ENCODE measurements at places on chromosomes 11 and 22.

DNA sequence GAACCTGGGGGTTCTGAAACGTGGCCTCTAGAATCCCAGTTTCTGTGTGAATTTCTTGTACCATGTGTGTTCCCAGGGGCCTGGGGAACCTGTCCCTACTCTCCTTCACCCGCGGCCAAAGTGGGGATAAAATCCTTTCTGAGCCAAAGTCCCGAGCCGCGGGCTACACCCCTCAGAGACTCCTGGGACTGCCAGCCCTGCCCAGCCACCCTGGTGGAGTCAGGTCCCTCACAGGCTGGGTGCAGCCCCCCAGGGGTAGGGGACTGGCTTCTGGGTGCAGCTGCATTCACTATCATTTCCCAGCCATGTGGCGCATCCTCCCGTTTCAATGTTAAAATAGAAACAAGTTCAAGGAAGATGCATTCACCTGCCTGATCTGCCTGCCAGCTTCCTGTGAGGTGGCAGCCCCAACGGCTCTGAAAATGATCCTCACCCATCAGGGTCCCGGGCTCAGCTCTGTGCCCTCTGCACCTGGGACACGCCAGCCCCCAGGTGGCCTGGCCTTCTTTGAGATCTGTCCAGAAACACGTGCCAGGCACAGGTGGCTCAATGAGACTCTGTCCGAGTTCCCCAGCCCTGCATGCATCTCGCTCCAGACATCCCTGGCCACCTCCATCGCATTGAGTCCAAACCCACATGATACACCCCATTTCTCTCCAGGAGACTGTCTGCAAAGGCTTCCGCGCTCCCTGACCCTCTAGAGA is 338.8 kb downstream of the CTTN start:
- no peak for ATAC-seq

DNA sequence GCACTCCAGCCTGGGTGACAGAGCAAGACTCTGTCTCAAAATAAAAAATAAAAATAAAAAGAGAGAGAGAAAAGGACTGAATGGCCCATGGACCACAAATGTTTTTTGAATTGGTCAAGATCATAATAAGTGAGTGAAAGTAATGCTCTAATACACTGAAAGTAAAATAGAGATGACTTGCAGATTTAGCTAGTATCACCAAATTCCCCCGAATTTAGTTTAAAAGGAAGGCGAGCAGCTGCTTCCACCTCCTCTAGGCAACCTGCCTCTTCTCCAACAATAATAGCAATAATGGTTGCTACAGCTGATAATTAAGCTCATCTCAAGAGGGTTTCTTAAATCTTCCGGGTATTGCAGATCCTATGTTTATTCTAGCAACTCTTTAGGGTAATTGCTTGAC is 36.8 kb downstream of the CELF1 start:
- ATAC-seq = no peak

DNA sequence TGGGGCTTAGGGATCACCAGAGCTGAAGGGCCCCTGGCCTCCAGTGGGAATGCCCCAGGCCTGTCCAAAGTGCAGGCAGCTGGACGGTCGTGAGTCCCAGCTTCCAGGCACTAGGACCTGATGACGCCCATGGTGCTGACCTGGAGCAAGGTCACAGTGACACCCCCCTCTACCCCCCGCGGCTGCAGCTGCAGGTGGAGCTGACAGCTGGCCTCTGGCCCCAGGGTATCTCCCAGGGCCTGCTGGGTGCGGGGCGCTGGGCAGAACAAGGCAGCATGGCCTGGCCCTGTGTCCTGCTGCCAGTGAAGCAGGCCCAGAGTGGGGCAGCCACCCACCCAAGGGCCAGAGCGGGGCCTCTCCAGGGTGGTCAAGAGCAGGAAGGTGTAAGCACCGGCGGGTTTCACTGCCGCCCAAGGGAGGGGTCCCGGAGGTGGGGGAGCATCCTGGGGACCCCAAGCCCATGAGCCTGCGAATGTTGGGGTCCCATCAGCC is 553 bp upstream of the TCIRG1 start:
- ATAC-seq = no peak

- ATAC-seq = peak; percentile 51
Observed at GRCh38 chr11:57711414-57712255, at the start of gene MED19. Gene MED19 (minus strand): TSS chr11:57712215. CDS start chr11:57712179, 36 bp downstream.

DNA sequence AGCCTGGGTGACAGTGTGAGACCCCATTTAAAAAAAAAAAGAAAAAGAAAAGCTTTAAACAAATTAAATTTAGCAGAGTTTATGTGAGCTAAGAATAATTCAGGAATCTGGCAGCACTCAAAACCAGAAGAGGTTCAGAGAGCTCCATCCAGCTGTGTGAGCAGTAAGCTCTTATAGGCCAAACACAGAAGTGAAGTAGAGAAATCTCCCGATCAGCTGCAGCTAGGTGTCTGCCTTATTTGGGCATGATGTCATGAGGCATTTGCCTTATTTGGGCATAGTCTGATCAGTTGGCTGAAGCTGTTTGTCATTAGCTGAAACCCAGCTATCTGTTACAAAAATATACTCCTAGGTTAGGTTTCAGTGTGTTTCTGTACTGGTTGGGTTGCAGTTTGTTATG is 8.2 kb downstream of the MS4A15 start:
- ATAC-seq = no peak

DNA sequence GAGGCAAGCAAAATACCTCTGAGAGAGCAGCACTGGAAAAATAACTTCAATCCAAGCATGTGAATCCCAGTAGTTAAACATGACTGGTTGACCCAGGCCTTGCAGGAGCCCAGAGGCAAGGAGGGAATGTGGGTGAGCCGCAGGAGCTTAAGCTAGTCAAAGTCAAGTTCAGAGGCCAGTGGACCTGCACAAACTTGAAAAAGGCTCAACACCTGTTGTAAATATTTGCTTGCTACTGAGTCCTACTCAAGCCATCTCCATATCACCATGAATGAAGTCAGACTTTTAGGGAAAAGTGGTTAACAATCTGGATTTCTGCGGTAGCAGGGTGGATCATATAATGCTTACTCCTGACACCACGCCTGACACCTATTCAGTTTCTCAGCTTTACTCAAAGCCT is 4.8 kb upstream of the CAT start:
- no peak for ATAC-seq

- ATAC-seq = peak; percentile 78
Observed at GRCh38 chr22:47095395-47096122, 333.1 kb downstream of the TBC1D22A start.

DNA sequence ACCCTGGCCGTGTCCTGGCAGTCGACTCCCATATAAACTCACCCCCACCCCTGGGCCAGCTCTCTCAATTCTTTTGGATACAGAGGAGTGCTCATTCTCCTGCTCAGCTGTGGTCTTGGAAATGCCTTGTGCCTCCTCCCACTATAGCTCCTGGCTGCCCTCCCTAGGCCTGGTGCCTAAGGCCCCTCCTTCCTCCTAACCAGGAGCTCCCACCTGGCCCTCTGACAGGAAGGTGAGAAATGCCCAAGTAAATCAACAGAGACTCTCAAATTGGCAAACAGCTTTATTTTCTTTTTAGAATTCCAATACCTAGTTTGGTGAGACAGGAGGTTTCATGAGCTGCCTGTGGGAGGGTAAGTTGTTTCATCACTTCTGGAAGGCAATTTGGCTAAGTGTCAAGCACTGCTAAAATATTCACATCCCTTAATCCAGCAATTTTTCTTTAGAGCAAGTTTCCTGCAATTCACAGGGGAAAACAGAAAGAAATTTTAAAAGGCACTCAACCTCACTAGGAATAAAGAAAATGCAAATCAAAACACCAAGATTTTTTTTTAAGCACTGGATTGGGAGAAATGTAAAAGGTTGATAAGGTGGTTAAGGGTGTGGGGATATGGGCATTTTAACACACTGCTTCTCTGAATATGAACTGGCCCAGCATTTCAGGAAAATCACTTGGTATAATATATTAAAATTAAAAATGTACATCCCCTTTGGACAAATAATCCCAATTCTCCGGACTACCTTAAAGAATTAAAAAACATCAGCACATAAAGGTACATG is 209.7 kb upstream of the ARHGAP20 start:
- ATAC-seq = no peak

- ATAC-seq = no peak
Observed at GRCh38 chr22:39219071-39220039, 25.4 kb downstream of the PDGFB start.

GRCh38 chr11:126636911-126637794 is 281.7 kb downstream of the ST3GAL4 start:
- peak; percentile 45 for ATAC-seq

GRCh38 chr11:95426823-95427462 is 195.9 kb upstream of the SESN3 start:
- no peak for ATAC-seq

GRCh38 chr22:31045900-31046538 is 35.1 kb upstream of the SMTN start:
- ATAC-seq = no peak

GRCh38 chr11:117259417-117259816 is 26.9 kb downstream of the RNF214 start:
- no peak for ATAC-seq

- ATAC-seq = no peak
Observed at GRCh38 chr11:93697611-93698010, 36.1 kb downstream of the CEP295 start.

DNA sequence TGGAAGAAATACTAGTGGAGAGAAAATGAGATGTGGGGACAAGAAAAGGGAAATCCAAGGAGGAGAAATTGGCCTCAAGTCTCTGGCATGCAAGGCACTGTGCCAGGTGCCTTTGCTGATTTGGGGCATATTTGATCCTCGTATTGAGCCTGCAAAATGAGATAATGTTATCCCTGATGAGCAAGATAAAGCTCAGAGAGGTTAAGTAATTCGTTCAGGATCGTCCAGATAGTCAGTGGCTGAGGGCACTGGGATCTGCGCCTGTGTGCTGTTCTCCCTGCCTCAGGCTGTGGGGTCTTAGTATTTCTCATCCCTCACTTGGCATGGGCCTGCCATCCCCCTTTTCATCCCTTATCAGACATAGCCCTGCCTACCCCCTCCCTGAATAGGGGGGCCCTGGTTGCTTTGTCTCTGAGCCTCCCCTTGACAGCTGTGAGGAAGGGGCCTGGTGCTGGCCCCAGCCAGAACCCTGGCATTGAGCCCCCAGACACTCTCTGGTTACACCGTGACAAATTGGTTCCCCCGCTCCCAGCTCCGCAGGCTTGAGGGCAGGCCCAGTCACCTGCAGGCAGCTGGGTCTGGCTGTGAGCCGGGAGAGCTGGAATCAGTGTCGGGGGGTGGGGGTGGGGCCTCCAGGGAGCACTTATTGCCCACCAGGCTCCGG is 85.7 kb downstream of the NECTIN1 start:
- no peak for ATAC-seq

DNA sequence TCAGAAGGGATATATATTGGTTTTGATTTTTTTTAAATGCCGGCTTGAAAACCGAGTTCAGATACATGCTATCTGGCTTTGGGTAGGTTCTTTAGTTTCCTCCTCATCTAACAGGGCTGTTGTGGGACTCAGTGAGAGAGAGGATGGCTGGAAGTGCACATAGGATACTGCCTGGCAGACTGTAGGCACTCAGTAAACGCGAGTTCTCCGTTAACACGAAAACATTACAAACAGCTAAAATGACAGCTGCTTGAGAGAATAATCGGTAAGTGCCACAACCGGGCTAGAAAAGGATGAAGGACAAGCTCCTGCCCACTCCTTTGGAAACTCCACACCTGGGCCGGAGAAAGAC is 369 bp downstream of the XRRA1 start:
- ATAC-seq = peak; percentile 31

DNA sequence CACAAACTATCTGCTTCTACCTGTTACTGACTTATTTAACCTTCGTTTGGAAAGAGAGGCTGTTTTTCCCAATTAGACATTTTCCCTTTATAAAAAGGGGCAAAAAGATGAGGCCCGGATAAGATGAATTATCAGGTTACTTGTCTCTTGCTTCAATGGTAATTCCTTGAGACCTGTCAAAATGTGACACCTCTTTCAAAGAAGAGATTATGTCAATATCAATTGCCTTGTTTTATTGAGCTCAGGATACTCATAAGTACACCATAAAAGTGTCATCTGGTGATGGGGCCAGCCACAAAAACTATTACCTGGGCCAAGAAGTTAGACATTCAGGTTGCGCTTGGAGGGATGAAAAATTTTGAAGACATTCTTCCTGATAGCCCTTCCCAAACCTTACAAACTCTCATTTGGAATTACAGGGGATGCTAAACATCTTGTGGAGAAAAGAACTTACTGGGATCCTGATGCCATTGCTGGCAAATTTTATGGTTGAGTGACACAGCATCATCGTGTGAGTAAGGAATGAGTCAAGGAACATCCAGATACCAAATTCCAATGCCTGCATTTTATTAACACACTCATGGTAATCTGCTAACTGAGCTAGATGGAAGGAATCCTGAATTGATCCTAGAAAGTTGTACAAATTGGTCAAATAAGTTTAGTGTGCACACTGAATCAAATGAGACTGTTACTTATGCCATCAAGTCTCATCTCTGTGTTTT is 1071.2 kb downstream of the LRRC4C start:
- no peak for ATAC-seq

GRCh38 chr11:3199537-3200295 is 18.9 kb downstream of the MRGPRG start:
- no peak for ATAC-seq

DNA sequence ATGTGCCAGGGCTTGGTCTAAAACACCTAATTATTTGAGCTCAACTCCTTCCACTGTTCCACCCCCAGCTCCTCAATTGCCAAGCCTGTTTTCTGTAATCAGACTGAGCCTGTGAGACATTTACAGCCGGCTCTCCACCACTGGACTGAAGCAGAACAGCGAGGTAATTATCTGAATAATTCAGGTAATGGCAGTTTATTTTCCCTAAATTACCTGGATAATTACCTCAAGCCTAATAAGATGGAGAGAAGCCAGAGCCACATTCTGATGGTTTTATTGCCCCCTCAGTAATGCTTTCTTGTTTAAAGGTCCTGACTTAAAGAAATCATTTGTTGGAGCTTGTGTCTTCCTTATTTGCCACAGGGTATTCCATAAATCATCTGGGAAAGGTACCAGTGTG is 64.2 kb downstream of the FZD4 start:
- ATAC-seq = no peak

GRCh38 chr11:115939104-115939730 is 435.0 kb upstream of the CADM1 start:
- ATAC-seq = no peak

- ATAC-seq = no peak
Observed at GRCh38 chr22:46077669-46078099, 72.6 kb upstream of the PPARA start.

DNA sequence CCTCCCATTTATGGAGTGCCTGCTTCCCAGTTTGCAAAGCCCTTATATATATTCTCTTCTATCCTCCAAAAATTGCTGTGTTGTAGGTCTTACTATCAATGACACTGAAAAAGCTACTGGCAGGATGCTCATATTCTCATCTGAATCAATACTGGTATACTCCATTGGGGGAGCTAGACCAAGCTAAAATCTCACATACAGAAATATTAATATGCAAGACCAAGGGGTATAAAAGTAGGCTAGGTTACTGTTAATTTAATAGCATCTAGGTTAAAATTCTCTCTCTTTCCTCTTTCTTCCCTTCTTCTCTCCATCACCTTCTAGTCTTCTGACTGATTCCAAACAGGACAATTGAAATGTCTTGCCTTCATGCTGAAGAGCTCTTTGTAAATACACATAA is 17.1 kb upstream of the BDNF start:
- no peak for ATAC-seq

DNA sequence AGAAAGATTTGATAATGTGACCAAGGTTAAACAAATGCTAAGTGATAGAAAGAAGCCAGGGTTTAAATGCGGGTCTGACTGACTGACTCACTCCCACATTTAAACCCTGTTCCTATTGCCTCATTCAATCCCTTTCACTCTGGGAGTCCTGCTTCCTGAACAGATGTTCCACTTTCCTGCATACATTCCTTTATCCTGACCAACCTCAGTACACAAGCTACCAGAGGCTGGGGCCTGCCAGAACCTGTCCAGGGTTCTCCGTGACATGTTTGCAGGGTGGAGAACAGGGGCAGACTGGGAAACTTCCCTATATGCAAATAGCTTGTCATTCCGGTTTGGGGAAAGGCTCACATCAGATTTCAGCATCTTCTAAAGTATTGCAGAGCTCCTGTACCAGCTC is 3.0 kb upstream of the ANKK1 start:
- ATAC-seq = no peak

All from activated T-helper 17 cell treated with anti-CD3 and anti-CD28 coated beads, Interleukin-2, amount 50 U/mL, for 72 hours (primary cell).